ENCODE measurements at places on chromosomes 12 and 14.

DNA sequence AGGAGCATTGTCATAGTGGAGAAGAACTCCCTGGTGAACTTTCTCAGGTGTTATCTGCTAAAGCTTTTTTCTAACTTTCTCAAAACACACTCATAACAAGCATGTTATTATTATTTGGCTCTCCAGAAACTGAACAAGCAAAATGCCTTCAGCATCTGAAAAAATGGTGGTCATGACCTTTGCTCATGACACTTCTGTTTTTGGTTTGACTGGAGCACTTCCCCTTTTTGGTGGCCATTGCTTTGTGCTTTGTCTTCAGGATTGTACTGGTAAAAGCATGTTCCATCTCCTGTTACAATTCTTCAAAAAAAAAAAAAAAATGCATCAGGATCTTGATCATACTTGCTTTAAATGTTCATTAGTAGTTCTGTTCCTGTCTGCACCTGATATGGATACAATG, 1241.6 kb upstream of the USP15 start:
- no peak for DNase-seq

DNA sequence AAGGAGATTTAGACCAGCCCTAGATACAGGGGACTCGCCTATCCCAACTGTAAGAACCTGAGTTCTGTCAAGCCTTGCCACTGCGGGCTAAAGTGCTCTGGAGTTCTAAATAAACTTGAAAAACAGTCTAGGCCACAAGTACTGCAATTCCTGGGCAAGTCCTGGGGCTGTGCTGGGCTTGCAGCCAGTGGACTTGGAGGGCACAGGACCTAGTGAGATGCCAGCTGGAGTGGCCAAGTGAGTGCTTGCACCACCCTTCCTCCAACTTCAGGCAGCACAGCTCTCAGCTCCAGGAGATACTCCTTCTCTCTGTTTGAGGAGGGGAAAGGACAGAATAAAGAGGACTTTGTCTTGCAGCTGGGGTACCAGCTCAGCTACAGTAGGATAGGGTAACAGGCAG, 307.6 kb upstream of the FBXO33 start:
- DNase-seq, result no peak

DNA sequence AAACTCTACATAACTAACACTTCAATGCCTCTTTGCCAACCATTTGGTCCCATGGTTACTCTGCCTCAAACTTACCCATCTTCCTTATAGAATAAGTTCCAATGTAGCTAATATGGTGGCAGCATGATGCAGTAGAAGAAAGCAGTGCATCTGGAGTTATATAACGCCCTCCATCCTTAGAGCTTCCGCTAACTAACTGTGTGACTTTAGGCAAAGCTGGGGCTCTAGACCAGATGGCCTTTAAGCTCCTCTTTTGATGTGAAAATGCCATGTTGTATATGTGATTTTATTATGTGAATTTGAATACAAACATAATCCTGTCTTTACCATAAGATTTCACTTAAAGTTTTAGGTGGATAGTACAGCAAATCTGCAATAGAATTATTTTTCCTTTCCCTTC, 6.1 kb downstream of the ABCD2 start:
- no peak for DNase-seq

DNA sequence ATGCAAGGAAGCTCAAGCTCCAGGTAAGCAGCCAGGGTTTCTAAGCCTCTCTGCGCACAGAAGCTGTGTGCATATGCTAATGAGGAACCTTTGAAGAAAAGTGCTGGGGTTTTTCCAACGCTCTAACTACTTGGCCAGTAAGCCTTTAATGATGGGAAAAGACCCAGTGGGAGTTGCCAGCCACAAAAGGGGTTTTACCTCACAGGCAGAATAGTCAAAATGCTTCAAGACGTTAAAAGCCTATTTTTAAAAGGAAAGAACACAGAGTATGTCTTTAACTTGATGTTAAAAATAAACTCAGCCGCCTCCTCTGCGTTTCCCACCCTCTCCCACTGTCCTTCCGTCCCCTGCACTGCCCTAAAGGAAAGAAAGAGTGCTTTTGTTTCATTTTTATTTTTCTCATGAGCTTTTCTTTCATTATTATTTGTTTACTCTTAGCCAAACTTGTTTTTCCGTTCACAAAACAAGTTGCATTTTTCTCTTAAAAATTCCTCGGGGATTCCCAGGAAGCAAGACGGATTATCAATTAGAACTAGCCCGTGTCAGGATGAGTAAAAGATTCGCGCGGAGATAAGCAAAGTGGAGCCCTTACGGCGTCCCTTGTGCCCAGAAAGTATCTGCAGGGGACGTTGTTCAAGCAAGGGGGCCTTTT, 209.8 kb upstream of the NUDT4 start:
- DNase-seq, result no peak

DNA sequence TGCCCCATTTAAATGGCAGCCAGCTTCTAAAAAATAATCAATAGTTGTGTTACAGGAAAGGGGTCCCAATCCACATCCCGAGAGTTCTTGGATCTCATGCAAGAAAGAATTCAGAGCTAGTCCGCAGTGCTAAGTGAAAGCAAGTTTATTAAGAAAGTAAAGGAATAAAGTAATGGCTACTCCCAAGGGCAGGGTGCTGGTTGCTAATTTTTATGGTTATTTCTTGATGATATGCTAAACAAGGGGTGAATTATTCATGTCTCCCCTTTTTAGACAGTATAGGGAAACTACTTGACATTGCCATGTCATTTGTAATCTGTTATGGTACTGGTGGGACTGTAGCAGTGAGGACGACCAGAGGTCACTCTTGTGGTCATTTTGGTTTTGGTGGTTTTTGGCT, 591.3 kb downstream of the LRFN5 start:
- no peak for DNase-seq

DNA sequence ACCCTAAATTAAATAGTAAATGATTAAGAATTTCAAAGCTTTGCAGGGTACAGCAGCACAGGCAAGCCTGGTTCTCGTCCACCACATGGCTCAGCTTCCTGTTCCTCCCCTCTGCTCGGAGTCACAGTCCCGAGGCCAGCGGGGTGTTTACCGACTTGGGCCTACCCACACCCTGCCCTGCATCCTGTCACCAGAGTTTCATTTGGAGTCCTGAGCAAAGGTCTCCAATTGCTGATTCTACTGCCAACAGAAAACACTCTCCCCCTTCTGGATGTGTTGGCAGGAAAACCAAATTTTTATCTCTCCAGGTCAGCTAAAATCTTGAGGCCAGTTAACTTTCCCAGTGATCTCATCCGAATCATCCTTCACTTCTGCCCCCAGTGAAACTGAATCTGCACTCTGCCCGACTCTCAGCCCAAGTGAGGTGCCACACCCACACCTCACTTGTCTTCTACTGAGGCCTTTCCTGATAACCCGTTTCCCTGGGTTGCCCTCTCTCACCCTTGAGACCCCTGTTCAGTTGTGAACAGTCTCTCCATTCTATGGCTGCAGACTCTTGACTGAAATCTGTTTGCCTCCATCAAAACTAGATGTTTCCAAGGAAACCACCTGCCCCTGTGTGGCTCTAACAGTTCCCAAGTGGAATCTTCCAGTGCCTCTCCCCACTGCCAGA, 71.2 kb downstream of the VCPKMT start:
- no peak for DNase-seq

- DNase-seq, result no peak
These were observed 22.5 kb upstream of the WSCD2 start for GRCh38 chr12:108106599-108106998.

DNA sequence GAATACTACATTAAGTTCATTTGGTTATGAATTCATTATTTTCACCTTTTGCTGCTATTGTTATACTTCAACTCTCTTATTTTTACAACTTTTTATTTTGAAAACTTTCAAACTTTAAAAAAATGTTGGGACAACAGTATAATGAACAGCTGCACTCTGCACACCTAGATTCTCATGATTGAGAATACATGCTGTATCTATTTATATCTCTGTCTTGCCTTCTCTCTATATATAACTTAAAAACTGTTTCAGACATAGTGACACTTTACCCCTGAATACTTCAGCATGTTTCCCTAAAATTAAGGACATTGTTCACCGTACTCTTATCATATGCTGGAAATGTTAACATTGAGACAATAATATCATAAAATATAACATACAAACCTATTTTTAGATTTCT, 237.1 kb downstream of the GPHN start:
- no peak for DNase-seq

GRCh38 chr14:63267171-63267570, 51.6 kb downstream of the GPHB5 start:
- no peak for DNase-seq

DNA sequence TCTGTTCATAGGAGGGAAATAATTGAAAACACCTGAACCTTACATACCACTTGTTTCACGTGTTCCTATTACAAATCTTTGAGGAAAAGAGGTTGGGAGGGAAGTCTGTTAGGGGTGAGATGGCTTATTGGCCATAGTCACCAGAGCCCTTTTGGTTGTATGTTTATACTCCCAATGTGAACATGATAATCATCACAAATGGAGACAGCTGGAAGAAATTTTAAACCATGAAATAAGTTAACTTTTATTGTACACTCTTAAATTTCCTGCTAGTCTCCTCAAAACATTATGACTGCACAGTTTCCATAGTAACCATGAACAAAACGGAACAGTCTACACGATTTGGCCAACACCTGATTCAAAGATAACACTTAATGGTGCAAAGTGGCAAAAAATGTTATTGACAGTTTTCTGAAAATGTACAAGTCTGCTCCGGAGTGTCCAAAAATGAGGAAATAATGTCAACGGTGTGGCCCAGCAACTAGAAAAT, 56.9 kb downstream of the LMNTD1 start:
- DNase-seq, result no peak

GRCh38 chr14:79278798-79279644, 932.3 kb downstream of the DIO2 start:
- DNase-seq, result no peak

DNA sequence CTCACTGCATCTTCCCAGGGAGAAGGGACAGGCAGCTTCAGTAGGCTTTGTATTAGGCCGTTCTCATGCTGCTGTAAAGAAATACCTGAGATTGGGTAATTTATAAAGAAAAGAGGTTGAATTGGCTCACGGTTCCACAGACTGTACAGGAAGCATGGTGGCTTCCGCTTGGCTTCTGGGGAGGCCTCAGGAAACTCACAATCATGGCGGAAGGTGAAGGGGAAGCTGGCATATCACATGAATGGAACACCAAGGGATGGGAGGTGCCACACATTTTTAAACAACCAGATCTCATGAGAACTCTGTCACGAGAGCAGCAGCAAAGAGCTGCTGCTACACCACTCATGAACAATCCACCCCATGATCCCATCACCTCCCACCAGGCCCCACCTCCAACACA, 182.2 kb upstream of the SFSWAP start:
- no peak for DNase-seq

GRCh38 chr12:57146961-57147944, at the start of gene LRP1-AS:
LRP1-AS (minus strand) TSS chr12:57147619.
- DNase-seq, result no peak
